K562 (cell line): ENCODE measurements at places on chromosomes 4 and X. TPM values are rescaled to one million over a fixed set of nuclear protein-coding genes. Genes with fewer than 3 reads are reported as not detected.

The GRIA3 gene
- total RNA-seq = not detected in 2 replicates

The ADH6 gene
- not detected in 2 replicates for total RNA-seq

The PPARGC1A gene
- 0.02 TPM in 1 of 2 replicates, not detected in the other for total RNA-seq

GRCh38 chr4:84547211-84547610, 35.7 kb upstream of the CDS1 start:
- no peaks in the 10 kb centered on the region for H3K36me3 ChIP-seq
- no peak overlapping the region for H3K27ac ChIP-seq
- no peaks in the 10 kb centered on the region for H3K4me1 ChIP-seq
- H3K27me3 ChIP-seq = no peaks in the 10 kb centered on the region
- DNase-seq = no peak

GRCh38 chr4:117898496-117898895, 135.8 kb upstream of the NDST3 start:
- H3K4me1 ChIP-seq = no peaks in the 10 kb centered on the region
- H3K36me3 ChIP-seq = no peaks in the 10 kb centered on the region
- H3K27me3 ChIP-seq = no peaks in the 10 kb centered on the region
- H3K27ac ChIP-seq = no peak overlapping the region
- DNase-seq = no peak

- no peak for DNase-seq
- H3K27me3 ChIP-seq = no peaks in the 10 kb centered on the region
- H3K4me3 ChIP-seq = no peak overlapping the region
- no peaks in the 10 kb centered on the region for H3K36me3 ChIP-seq
These were observed 83.3 kb upstream of the HTR2C start for GRCh38 chrX:114500622-114501021.

DNA sequence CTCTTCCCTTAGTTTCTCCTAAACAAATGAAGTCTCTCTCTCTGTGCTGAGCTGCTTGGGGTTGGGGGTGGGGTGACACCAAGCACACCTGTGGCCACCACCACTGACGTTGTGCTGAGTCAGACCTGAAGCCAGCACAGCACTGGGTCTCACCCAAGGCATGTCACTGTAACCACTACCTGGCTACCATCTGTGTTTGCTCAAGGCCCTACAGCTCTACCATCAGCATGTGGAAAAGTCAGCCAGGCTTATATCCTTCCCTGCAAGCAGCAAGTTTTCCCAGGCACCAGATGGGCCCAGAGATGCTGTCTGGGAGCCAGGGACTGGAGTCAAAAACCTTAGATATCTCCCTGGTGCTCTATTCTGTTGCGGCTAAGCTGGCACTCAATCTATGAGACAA, 6.9 kb downstream of the CXCL10 start:
- no peak overlapping the region for H3K4me3 ChIP-seq
- no peak overlapping the region for H3K27ac ChIP-seq
- H3K27me3 ChIP-seq = peaks cover 4% of the 10 kb centered on the region; the same call in 1 of the 2 replicates
- no peaks in the 10 kb centered on the region; the same call in 2 of the 3 replicates for H3K4me1 ChIP-seq
- H3K36me3 ChIP-seq = no peaks in the 10 kb centered on the region

GRCh38 chrX:43961699-43962098, 11.5 kb downstream of the NDP start:
- no peaks in the 10 kb centered on the region for H3K4me1 ChIP-seq
- no peaks in the 10 kb centered on the region for H3K36me3 ChIP-seq
- no peaks in the 10 kb centered on the region for H3K27me3 ChIP-seq
